ENCODE measurements at places on chromosomes 7 and 10.

DNA sequence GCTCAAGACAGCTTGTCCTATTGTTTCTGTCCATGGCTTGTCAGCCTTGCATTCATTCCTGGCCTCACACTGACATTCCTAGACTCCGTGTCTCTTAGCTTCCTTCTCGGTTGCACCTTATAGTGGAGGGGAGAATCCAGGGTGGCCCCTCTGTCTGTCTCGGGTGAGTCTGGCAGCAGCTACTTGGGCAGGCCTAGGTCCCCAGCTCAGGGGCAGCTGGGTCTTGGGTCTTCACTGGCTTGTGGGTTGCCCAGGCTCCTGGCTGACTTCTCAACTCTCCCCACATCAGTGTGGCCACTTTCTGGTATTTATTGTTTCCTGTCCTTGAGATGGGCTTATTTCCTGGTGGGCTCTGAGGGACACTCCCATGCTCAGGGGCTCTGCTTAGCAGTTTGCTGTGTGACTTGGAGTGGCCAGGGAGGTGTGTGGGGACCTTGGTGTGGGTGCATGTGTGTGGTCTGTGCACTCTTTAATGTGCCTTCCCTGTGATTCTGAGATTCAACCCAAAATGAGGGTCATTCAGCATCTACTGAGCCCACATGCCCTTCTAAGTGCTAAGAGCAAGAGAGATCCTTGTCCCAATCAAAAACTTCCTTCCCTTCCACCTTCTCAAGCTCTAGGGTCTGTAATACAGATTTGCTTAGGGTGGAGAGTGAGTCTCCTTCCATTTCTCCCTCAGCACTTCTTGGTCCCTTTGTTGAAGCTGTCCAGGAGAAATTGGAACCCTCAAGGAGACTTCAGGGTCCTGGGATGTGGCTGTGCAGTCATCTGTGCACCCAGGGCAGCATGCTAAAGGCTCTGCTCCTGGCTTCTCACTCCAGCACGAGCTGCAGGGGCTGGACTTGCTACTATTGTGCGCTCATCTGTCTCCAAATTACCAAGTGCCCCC, 20.1 kb downstream of the UPP1 start:
- DNase-seq: no peak

DNA sequence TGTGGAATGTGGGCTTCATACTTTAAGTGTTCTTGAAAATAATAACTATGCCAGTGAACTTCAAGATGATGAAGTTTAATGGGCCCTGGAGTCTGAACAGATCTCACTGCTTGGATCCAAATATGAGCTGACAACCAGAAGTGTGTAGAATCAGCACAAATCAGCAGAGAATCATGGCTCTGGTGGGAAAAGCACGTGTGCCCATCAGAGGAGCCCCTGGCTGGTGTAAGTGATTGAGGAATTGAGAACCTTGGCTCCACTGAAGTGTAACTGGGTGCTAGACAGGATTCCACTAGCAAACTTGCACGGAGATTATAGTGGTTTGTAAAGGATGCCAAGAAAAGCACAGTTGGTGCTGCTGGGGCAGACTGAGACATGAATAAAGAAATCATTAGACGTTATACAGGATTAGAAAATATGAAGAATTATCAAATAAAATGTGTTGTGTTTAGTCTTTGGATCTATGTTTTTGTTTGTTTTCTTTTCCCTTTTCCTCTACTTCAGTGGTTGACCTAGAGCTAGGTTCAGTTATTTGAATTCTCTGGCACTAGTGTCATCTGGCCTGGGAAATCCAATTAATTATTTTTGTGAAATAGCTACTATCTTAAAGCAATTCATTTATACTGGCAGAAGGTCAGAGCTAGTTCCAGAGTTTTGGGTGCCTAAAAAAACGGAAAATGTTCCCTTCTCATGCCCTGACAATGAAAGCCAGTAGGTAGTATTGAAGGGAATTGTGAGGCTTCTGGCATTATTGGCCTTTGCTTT, 175.7 kb upstream of the MEOX2 start:
- DNase-seq: no peak

DNA sequence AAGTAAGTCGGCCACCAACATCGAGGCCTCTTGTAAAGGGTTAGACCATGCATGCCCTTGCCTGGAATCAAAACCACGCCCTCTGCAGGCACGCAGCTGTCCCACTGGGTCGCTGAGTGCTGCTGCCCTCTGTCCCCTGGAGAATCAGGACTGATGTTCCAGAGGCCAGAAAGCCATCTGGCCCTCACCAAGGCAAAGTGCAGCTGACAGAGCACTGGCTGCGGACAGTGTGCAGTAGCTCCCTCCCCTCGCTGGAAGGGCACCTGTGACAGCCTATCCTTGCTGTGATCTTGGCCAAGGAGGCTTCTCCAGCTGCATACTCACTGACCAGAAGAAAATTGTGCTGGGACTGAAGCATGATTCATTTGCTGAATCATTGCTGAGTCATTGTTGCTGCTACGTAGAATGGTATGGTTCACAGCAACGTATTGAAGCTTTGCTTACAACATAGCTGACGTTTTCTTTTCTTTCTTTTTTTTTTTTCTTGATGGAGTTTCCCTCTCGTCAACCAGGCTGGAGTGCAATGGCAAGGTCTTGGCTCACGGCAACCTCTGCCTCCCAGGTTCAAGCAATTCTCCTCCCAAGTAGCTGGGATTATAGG, 30.4 kb downstream of the DDC start:
- peak; percentile 91 for DNase-seq

DNA sequence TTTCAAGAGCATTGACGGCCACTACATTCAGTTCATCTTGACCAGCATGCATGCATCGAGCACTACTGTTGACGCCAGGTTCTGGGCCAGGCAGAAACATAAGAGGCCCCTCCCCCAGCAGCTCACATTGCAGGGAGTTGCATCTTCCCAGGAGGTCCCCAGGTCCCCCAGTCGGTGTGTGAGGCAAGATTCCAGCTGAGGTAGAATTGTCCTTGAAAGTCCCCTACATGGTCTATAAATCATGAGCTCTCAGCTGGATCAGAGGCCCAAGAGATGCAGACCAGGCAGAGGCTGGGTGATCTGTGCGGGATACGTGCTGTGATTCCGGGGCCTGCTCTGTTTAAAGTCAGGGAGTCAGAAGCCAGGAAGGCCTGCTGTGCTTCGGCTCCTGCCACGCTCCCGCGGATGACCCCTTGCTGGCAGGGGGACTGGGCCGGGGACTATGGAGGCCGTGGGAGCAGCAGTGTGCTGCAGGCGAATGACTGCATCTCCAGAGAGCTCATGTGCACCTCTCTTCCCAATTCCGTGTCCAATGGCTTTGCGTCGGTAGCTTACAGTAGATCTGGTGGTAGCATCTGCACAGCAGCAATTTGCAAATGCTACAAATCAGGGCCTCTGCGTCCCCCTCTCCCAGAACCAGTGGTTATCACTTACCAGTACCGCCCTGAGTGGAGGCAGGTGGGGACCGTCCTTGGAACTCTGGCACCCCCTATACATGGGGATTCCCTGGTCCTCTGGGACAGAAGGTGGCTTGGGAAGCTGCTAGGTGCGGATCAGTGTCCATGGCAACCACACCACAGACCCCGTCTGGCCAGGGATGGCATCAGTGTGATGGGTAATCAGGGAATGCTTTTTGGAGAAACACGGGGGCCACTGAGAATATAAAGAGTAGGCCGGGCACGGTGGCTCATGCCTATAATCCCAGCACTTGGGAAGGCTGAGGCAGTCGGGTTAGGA, 93.6 kb downstream of the RGS10 start:
- DNase-seq: no peak

DNA sequence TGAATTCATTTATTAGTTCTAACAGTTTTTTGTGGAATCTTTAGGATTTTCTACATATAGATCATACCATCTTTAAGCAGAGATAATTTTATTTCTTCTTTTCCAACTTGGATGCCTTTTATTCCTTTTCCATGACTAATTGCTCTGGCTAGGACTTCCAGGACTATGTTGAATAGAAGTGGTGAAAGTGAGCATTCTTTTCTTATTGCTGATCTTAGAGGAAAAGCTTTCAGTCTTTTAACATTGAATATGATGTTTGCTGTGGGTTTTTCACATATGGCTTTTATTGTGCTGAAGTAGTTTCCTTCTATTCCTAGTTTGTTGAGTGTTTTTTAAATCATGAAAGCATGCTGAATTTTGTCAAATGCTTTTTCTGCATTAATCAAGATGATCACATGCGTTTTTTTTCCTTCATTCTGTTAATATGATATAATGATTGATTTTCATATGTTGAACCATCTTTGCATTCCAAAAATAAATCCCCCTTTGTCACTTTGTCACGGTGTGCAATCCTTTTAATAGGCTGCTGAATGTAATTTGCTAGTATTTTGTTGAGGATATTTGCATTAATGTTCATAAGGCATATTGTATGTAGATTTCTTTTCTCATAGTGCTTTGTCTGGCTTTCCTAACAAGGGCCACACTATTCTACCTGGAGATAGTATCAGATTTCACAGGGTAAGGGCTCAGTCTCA, 92.9 kb downstream of the ZNF467 start:
- no peak for DNase-seq

DNA sequence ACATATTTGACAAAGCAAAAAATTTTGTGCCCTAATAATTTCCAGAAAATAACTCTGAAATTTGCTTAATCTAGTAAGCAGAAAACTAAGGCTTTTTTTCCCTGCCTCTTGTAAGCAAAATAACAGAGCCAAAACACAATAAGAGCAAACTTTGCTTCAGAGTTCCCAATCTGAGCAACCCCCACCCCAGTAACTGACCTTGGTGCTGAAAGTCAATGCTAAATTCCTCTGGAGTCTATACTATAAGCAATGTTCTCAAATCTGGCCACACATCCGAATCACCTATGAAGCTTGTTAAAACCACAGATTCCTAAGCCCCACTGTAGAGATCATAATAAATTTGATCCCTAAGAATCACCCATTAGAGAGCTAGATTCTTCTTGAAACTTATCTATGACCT, 150.5 kb downstream of the ELAPOR2 start:
- peak; percentile 6 for DNase-seq

- DNase-seq: no peak
These were observed 6.4 kb downstream of the NEURL1 start for GRCh38 chr10:103499881-103500280.

DNA sequence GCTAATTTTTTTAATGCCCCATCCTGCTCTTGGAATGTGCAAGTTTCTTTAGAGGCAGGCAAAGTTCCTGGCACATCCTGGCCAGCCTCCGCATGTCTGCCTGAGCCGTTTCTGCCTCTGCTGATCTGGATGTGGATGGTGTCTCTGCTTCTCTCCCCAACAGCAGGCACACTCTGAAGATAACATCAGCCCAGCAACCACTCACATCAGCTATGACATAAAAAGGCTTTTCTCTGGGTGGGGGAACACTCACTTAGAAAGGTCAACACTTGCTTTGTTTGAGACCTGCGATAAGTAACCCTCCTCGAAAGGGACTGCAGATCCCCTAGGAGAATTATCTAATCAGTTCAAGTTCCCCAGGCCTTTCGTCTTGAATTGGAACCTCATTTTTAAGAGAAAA, 142.9 kb downstream of the FGFR2 start:
- DNase-seq: no peak

GRCh38 chr10:61821693-61822092, 79.8 kb upstream of the ARID5B start:
- DNase-seq: no peak

DNA sequence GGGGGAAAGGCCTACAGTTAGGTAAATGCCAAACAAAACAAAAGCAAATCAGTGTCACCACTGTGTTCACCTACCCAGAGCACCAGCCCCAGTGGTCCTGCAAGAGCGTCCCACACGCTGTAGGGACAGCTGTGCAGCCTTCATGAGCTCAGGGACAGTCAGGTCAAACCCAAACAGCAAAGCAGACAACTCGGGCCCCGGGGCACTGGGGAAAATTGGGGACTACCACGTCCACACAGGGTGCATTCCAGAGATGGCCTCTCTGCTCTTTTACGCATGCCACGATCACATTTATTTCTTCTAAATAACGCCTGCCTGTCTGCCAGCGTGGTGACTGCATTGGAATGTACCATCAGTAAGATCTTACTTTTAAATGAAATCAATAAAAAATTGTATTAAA, 21.7 kb downstream of the EBF3 start:
- DNase-seq: no peak

DNA sequence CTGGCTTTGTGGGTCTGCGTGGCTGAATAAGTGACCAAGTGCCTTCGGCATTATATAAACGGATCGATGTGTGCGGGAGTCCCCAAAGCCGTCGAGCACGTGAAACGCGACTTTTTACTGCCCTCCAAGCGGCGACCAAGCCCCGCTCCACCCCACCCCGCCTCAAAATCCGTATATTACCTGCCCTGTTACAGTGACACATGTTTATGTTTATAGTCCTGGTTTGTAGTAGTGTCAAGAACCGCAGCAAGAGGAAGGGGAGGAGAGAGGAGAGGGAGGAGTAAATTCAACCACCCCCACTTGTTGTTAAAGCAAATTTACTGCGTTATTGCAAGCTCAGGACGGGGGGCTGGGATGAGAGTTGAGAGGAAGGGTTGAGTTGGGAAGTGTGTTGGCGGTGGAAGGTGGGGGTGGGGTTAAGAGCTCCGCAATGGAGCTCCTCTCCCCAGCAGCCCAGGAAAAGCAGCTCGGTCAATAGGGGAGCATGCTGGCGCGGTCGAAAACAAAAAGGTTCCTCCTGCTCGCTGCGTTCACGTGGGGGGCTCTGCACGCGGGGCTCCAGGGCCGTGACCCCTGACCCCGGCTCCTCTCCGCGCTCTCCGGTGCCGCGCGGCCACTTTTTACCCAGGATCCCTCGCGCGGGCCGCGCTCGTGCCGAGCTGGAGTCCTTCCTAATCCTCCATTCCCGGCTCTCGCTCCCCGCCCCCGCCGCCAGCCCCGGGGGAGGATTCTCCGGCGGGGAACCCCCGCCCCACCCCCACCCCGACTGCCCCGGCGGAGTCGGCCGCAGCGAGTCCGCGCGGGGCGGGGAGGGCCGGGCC, at the start of gene SKIDA1:
Gene SKIDA1, minus strand, starts transcription at position 316 of the 821 bp plus-strand sequence. CDS start 7,860 bp downstream, outside the sequence.
- peak; percentile 68 for DNase-seq

DNA sequence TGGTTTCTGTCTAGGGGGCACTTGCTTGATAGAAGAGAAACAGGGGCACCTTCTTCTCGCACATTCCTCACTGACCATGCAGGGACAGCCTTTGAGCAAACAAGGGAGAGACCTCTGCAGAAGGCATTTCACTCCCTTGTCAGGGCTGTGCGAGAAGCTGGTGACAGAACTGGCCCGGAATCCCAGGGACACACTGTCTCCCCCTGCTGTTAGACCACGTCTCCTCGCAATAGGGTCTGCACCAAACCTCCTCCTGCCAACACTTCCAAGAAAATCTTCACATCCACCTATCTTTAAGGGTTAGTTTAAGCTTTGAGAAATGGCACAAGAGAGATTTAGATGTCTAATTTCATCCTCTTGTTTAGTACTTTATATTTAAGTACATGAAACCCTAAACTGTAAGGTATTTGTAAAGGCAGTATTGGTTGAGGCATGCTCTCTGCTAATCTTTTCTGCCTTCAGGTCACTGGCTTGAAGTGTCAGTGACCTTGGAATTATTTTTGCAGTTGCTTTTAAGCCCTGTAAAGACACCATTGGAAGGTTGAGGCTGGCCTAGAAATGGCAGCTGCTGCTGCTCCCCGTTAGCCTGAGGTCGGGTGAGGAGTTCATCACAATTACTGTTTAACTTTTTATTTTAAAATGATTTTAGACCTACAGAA, 37.0 kb downstream of the RBM20 start:
- peak; percentile 31 for DNase-seq

GRCh38 chr10:63935705-63936104, 414.5 kb downstream of the REEP3 start:
- DNase-seq: no peak

Measured in AG08395 (cell line).